Activated CD4-positive, alpha-beta T cell treated with anti-CD3 and anti-CD28 coated beads, Interleukin-2, amount 10 ng/mL, durations not matched to agents 7 days and 5 days (primary cell): ENCODE measurements at places on chromosomes 7 and 10.

DNA sequence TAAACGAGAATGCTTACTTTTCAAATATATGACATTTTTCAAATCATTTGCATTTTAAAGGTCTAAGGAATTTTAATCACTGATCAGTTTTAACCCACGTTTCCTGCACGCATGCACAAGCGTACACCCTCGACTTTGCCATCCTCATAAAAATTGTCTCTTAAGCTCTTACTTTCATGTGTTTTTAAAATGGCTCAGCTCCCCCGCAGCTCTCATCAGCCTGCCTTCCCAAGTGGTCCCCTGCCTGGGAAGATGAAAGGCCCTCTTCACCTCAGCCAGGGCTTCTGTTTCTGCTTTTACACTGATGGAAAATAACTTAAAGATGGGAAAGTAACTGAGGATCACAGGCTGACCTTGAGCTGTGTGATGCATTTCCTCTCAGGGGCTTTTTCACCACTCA, 131.6 kb upstream of the LSM8 start:
- DNase-seq: no peak

GRCh38 chr7:131883769-131884168, 327.3 kb upstream of the PODXL start:
- no peak for DNase-seq

DNA sequence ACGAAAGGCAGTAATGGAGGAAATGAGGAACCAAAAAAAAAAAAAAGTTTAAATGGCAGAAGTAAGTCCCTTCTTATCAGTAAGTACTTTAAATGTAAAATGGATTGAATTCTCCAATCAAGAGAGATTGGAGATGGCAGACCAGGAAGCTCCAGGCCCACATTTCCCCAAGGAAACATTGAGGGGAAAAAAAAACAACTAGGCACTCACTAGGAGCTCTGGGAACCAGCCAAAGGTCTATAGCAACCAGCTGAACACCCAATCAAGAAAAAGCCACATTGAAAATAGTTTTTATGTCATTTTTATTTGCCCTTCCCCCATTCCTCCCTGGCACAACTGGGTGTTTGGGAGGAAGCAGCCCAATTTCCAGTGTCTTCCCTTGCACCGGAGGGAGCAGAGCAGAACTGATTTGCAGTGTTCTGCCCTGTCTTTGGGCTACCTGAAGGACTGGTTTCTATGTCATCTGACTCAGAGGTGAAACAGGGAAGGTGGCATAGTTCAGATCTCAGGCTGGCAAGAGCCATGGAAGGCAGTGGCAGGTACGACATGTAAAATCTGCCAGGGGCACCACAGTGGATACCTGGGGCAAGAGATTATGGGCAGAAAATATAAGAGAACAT, 121.9 kb downstream of the SMURF1 start:
- DNase-seq: no peak

- DNase-seq: no peak
Measured at GRCh38 chr7:25877802-25878789, 273.9 kb upstream of the NFE2L3 start.

DNA sequence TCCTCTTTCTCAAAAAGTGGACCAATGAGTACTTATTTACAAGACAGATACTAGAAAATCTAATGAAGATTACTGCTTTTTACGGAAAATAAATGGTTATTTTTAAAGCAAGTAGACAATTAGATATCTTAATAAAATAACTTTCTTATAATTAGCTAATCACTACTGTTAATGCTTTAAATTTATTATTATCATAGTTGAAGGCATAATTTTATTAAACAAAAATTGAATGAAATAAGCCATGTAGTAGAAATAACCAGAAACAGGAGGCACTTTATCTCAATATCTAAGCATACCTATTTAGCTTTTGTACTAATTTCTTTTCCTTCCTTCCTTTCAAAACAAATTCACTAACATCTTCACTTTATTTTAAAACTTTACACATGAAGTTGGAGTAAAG, 134.9 kb downstream of the CHCHD3 start:
- DNase-seq: no peak

- DNase-seq: no peak
Measured at GRCh38 chr10:61895898-61896600, 5.5 kb upstream of the ARID5B start.

DNA sequence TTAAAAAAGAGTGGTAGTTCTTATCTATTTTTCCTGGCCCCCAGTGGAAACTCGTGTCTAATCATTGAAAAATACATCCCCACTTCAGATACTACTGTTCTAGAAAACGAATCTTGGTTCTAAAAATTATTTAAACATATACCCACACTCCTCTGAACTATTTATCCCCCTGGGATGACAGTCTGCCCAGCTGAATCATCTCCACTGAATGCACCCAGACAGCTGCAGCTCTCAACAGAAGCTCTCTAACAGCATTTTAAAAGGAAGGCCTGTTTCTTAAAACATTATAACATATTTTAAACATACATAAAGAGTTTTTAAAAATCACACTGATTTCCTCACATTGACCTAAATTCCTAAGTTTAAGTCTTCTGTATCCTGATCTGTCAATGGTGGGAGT, 544.6 kb upstream of the PHF14 start:
- DNase-seq: no peak

DNA sequence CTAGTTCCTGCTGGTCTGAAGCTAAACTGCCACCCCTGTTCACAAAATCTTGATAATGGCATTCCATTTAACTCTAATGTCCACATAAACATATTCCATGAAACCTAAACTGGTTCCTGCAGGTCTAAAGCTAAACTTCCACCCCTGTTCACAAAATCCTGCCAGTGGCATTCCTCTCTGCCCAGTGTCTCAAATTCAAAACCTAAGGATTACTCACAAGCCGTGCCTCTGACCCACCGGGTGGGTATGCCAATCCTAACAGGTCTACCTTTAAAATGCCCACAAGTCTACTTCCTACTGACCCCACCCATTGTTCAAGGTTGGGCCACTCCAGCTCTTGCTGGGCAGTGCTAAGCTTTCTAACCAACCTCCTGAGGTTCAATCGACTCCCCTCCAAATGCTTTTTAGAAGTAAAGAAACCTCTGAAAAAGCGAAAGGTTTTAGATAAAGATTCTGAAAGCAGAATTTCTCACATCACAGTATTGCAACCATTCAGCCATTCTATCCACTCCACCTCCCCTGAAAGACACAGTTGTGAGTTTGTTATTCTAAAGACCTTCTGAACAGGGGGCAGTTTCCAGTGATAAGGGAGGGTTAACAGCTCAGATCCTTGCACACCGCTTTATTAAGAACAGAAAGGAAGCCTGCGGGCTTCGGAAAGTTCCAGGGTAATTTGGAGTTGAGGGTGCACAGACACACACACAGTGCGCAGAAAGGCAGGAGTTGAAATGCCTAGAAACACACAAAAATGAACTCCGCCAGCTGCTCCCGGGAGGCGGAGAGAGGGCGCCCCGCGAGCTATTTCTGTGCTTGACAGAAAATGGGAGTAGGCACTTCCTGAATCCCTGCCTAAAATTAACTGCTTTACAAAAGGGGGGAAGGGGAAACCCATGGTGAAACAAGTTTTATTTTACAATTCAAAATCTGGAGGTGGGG, 87.7 kb downstream of the TNS3 start:
- DNase-seq: no peak

- no peak for DNase-seq
Measured at GRCh38 chr7:22386206-22386858, 29.4 kb upstream of the RAPGEF5 start.
